WTC11 (cell line): ENCODE measurements at places on chromosomes 5 and 9. TPM values are rescaled to one million over a fixed set of nuclear protein-coding genes. Genes with fewer than 3 reads are reported as not detected.

GRCh38 chr9:70392189-70392588, 22.3 kb downstream of the KLF9 start:
- no peak for DNase-seq

DNA sequence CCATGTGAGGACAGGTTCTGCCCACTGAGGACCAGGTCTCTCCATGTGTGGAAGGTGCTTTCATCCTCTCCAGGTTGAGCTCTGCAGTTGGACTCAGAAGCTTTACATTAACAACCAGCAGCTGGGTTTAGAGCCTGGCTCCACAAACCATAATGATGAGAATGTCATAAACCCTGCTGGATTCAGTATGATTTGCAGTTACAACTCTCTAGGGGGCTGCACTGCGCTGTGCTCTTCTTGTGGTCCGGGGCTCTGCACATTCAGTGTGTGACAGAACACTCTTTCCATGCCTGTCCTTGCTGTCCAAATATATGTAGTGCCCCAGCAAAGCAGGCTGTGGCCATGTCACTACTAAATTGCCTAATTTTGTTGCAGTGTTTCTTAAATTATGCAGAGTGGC, 334.3 kb downstream of the ICE1 start:
- no peak for DNase-seq

DNA sequence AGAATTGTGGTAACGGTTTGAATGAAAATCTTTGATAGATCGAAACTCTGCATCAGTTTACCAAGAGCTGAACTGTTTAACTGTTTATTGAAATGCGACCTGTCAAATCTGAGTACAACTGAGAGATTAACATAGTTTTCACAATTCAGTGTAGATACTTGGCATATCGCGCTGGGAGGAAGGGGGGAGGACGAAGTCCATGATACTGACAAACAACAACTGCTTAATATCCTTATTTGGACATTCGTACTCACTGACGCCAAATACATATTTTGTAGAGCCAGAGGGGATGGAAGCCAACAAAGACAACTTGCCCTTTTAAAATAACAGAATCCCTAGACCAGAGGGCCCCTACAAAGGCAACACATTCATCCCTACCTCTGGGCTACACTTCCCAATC, 93.2 kb downstream of the GLIS3 start:
- DNase-seq, result no peak

- no peak for DNase-seq
These were observed 271.8 kb upstream of the CTNND2 start for GRCh38 chr5:12175914-12176585.

GRCh38 chr5:41755705-41756104, 114.5 kb downstream of the OXCT1 start:
- no peak for DNase-seq

GRCh38 chr5:141623611-141624010, 4.8 kb upstream of the DIAPH1 start:
- no peak for DNase-seq

DNA sequence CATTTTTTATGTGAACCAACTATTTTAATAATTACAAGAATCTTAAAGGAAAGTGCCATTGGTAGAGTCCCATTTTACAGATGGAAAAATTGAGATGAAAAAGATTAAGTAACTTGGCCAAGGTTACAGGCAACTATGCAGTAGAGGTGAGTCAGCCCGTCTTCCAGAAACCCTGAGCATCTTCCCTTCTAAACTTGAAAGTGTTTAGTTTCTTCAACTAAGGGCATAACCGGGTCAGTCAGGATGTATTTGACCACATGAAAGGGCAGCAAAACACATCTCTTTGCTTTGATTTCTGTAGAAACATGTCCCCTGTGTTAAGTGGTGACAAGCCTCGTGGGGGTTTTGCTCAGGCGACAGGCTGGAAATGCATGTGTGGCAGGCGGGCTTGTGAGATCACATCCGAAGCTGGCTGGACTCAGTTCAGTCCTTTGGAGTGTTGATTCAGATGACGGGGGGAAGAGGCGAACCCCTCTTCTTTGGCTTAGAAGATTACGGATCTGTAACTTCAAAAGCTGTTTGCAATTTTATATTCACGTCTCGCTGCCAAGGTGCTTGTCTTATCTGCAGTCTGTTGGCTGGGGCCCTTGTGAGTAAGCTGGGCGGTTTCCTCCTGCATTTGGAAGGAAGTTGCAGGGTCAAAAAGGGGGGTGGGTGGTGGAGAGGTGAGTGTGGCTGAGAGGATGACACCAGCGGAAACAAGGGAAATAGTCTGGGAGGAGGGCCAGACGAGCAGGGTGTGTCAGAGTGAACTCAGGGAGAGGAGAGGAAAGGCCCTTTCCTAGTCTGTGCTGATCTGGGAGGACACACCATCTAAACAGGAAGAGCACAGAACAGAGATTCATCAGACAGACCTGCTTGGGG, 78.9 kb upstream of the RPS23 start:
- no peak for DNase-seq

DNA sequence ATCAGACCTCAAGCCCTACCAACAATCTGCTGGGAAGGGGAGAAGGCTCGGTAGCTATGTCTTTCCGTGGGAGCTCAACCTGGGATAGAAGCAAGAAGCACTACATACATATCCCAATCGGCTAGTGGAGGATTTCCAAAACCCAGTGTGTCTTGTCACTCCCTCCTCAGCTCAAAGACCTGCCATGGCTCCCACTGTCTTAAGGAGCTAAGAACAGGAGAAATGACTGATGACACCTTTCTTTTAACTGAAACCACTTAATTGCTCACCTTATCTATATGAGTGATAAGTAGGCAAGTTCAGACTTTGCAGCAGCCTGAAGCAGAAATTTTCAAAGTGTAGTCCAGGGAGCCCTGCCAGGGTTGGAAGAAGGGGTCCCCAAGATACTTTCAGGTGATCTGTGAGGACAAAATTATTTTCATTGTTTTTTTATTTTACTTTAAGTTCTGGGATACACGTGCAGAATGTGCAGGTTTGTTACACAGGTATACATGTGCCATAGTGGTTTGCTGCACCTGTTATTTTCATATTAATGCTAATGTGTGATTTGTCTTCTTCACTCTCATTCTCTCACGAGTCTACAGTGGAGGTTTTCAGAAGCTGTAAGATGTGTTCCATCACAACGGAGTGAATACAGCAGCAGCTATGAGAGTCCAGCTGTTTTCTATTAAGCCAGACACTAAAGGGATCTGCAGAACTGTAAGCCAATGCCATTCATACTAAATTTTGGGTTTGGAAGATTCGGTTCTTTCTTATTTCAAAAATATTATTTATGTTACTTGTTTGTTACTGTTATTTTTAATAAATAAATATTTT, 41.4 kb downstream of the PAX5 start:
- no peak for DNase-seq

GRCh38 chr9:108924466-108924865, 9.5 kb downstream of the ELP1 start:
- no peak for DNase-seq

DNA sequence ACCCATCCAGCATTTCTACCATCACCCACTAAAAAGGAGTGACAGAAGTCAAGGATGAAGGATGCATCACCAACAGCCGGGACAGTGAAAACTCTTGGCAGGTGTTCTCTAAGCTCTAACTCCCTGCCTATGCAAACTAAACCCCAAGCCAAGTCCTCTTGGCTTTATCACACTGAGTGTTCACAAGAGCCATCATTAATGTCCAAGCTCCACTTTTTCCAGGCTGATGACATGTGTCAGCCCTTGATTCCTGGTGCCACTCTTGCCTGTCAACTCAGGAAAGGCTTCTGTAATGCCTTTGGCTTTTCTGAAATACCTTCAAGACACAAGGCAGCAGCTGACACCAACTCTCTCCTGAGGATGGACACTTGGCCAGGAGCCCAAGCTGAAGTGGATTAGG, 86.9 kb downstream of the NR6A1 start:
- DNase-seq, result no peak

DNA sequence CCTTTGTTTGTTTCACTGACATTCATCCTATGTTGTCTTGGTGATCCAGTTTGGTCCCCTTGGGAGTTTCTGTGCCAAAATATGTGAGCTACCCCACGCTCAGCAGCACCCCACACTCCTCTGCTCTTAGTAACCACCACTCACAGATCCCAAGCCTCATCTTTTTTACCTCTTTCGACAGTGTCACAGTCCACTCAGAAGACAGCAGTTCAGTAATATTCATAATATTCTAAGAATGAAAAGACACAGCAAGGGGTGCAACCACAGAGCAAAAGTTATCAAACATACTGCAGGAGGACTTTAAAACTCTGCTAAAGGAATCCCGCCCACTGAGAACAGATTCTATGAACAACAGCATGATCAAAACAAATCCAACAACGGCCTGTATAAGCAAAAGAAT, 28.2 kb downstream of the RNF130 start:
- no peak for DNase-seq

GRCh38 chr9:75175395-75175794, 87.1 kb downstream of the OSTF1 start:
- no peak for DNase-seq

DNA sequence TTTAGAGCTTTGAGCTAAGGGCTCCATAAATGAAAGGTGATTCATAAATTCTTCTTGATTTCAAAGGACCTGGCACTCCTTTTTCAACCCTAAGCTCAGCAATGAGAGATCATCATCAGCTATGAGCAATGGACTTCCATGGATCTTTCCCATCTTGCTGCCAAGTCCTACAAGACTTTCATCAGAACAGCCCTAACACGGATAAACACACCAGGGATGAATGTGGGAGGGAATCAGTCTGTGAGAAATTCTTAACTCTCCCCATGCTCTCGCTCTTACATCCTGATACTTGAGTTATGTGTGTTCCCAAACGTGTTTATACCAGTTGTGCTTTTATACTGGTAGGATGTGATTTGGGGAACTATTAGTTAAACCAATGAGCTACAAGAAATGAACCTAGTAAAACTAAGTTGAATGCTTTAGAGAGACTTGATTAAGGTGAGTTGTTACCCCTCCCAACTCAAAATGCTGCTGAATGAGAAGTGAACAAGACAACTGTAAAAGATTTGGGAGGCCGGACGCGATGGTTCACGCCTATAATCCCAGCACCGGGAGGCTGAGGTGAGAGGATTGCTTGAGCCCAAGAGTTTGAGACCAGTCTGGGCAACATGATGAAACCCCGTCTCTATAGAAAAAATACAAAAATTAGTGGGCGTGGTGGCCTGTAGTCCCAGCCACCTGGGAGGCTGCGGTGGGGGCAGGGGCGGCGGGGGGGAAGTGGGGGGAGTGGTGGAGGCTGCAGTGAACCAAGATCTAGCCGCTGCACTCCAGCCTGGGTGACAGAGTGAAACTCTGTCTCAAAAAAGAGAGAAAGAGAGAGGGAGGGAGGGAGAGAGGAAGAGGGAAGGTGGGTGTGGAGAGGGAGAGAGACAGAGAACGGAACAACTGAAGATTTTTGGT, 5.2 kb upstream of the RPL26L1 start:
- no peak for DNase-seq

DNA sequence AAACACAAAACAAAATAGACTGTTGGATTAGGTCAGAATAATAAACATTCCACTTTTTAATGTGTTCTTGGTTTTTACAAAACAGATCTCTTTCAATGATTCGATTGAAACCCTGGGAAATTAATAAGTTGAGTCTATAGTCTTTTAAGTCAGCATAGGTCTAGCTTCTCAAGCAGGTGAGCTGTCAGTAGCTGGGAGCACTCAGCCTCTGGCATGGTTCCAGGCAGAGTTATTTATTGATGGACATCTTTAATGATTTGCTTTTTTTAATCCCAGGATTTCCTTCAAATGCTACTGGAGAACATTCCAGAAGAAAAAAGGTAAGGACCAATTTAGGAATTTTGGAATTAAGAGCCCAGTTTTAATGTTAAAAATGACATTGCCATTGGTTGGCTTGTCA, 241.0 kb downstream of the AOPEP start:
- DNase-seq, result no peak

DNA sequence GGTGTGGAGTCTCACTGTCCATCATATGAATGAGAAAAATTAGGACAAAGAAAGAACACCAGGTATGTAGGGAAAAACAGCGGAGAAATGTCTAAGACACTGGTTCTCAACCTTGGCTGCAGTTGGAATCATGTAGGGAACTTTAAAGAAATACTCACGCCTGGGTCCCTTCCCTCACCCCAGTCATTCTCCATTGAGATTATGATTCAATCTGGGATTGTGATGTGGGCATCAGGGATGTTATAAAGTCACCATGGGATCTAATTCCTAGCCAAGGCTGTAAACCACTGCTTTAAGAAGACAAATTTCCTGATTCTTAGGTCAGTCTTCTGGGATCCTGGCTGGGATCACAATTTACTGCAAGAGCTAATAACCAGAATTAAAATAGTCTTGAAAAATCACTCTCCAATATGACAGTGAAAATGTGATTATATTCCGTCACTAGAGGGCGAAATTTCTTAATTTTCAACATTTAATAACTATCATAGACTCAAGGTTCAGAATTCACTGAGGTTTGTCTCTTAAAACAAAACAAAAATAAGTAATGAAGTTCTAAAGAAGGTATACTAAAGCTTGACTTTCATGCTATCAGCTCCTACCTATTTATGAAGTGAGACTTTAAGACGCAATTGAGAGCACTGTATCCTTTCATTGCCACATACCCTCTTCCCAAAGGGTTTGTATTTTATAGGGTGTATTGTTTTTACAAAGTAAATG, 60.5 kb downstream of the GLDC start:
- no peak for DNase-seq

DNA sequence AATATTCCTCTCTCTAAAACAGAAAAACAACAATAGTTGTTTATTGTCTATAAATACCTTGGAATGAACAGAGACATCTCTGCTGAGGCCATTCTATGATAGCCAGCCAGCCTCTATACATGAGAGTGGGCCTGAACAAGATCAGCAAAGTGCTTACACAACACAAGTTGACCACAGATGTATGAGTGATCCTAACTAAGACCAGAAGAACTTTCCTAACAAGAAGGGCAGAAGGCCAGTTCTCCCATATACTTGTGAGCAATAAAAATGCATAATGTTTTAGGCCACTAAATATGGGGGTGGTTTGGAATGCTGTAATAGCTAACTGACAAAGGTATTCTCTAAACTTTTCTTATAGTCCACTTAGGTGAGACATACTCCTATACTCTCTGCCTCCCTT, 345.7 kb downstream of the SPATA31D1 start:
- no peak for DNase-seq

DNA sequence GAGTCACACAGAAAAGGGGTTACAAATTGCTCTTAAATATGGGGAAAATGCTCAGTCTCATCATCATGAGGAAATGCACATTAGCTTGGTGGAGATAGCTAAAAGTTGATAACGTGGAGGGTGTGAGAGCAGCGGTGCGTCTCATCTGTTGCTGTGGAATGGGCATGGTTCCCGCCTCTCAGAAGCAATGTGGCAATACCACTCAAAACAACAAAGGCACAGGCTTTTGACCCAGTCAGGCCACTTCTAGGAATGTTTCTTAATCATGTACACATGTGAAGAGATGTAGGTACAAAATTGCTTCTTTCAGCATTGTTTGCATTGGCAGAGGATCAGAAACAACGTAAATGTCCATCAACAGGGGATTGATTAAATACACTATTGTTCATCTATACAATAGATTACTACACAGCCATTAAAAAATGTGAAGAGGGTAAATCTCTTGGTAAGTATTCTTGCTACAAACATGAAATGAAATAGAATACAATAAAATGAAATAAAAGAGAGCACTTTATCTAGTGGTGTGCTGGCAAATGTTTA, 212.6 kb upstream of the MSX2 start:
- no peak for DNase-seq

Gene ERAP2
- 0.13 to 0.41 TPM (median 0.21 TPM) in 3 replicates for total RNA-seq

Gene FSTL4
- total RNA-seq, result 5.0 to 6.6 TPM (median 6.1 TPM) in 3 replicates

Gene CDKN2B
- 0.13 to 0.73 TPM (median 0.46 TPM) in 3 replicates for total RNA-seq

Gene SLC6A3
- 0.53 to 0.74 TPM (median 0.64 TPM) in 3 replicates for total RNA-seq

Gene ARHGEF39
- total RNA-seq, result 23.8 to 26.6 TPM (median 26.5 TPM) in 3 replicates

Gene TRIM41
- total RNA-seq, result 31.9 to 33.5 TPM (median 32.2 TPM) in 3 replicates

Gene PIP5KL1
- 15.8 to 20.2 TPM (median 16.8 TPM) in 3 replicates for total RNA-seq

Gene PCDHA11
- total RNA-seq, result 5.8 to 8.7 TPM (median 7.9 TPM) in 3 replicates
